HAP-1 (cell line): ENCODE measurements at places on chromosomes 6 and 20.

- no peak for DNase-seq
Measured at GRCh38 chr6:52371656-52372191, 9.8 kb downstream of the PAQR8 start.

GRCh38 chr6:110270165-110270564 is 88.0 kb downstream of the METTL24 start:
- DNase-seq: peak; percentile 26

DNA sequence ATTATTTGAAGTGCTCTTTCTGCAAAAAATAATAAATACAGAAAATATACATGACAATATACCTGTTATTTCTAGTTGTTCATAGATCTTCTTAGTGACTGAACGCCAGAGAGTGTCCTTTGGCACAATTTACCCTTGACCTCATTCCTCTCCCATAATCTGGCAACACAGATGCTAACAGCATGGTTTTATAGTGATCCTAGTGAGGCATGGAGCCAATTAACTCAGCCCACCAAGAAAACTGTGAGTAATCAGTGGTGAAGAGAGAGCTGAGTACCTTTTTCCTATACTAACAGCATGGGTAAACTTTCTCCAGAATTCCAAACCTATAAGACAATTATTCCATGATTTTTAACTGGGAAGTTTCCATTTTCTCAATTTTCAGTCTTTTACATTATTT is 61.0 kb downstream of the VGLL2 start:
- DNase-seq: no peak

DNA sequence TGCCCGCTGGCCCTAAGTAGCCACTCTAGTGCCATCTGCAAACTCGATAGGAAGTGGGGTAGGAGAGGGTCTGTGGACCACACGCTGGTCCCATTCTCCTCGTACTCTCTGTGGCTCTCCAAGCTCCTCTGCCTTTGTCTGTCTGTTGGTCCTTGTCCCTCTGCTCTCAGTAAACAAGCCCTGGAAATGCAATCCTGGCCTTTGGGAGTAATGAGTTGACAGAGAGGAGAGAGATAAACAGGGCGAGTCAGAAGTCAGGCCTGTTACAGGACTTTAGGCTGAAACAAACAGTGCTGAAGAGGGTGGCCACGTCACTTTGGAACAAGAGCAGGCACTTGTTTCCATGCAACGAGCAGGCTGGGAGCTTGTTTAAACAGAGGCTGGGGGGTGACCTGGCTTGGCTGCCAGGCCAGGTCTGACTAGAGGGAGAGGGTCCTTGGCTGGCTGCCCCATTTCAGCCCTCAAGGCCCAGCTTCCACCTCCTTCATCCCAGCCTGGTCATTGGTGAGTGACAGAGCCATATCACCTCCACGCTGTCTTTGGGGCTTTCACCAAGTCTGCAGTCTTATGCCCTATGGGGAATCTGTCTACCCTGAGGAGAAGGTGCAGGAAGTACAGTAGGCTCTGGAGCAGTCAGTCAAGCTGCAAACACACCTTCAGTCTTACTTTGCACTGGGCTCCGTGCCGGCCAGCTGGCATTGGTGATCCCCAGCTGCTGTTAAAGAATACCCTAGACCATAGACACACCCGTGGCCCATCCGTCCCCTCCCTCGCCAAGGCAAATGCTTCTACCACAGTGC is 22.6 kb downstream of the FOXP4 start:
- DNase-seq: no peak

DNA sequence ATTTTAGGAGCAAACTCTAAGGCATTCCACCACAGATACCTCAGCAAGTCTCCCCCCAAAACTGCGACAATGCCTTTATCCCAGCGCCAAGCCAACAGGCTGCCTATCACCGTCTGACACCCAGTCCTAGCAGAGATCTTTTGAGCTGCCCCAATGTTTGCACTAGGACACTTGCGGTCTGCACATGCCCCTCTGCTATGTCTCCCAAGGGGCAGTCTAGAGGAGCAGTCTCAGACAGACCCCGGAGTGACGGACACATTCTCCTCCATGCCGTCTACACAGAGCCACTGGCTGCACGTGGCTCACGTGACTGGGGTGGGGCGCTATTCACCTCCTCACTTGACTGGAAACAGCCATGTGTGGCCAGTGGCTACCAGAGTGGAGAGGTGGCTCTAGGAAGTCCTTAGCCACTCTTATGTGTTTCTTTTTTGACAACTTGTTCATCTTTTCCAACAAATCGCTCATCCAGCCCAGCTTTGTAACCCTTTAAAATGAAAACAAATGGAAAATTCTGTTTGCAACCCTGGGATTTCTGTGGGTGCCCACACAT is 16.0 kb downstream of the DIDO1 start:
- DNase-seq: no peak

DNA sequence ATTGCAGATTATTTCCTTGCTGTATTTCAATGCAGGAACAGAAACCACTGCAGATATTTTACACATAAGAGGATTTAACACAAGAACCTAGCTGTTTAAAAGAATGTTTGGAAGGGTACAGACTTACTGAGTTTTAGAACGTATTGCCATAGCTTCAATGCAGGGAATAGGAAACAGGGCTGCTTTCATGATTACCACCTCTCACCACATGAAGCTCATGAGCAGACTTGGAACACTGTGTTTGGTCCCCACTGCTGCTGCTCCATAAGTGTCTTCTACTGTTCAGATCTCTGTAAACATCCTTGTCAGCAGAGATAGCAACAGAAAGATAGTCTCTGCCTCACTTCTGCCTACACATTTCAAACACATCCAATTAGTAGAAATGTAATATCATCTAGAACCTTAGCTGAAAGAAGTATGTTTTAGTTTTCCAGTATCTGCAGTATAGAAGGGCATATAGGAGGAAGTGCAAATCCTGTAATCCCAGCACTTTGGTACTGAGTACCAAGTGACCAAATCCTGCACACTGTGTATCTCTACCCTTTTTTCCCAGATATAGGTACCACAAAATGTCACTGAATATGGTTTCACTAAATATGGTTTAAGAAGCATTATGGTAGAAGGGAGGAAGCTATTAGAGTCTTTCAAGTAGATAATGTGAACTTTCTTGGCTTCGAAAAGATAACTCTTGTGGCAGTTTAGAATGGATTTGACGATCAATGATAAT is 51.9 kb downstream of the STXBP5 start:
- no peak for DNase-seq

GRCh38 chr20:23407781-23408464 is 13.4 kb downstream of the NAPB start:
- no peak for DNase-seq

DNA sequence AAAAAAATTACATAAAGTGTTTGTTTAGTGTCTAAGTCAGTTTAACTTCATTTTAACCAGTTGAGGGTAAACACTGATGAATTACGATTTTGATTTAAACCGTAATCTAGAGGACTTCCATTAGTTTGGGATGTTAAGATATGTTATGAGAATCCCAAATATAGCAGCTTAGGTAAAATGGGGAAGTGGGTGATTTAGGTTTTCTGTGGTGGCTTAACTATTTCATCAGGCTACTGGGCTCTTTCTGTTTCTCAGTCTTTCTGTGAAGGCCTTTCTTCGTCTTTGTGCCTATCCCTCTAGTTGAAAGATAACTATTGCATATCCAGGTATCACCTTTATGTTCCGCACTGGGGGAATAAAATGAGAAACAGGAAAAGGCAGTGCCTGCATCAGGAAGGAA is 27.9 kb downstream of the CENPW start:
- no peak for DNase-seq

DNA sequence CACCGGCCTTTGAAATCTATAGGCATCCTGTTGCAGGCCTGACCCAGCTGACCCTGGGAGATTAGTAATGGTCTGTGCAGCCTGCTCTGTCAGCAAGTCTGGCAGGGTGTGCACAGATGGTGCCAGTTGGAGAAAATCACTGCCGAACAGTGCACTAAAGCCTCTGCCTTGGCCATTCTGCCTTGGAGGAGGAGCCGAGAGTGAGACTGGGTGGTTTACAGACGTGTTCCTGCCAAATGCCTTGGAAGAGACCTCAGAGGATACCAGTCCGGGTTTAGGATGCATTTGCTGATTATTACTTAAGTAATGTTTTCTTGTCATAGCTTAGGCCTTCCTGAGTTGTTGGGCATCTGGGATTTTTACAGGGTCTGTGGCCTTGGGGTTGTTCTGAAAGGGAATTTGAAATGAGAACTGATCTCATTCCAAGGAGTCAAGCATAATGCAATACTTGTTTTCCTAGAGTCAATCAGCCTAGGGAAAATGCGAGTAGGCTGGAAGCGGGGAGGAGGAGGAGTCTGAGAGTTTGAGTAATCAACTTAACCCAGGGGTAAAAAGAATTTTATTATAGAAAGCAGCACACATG is 292.1 kb downstream of the SOX4 start:
- DNase-seq: no peak

DNA sequence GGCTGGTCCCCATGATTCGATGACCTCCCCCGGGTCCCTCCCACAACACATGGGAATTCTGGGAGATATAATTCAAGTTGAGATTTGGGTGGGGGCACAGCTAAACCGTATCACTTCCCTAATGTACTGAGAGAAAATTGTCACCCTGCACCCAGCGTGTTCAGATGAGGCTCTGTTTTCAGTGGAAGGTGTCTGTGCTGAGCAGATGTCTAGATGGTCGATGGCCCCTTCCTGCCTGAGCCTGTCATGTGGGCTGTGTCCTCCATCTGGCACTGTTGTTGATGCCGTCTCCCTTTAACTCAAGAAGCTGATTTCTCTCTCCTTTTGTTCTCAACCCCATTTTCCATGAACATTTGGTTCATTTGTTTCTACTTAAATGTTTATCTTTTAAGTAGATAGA is 37.0 kb downstream of the TMEM181 start:
- DNase-seq: no peak

DNA sequence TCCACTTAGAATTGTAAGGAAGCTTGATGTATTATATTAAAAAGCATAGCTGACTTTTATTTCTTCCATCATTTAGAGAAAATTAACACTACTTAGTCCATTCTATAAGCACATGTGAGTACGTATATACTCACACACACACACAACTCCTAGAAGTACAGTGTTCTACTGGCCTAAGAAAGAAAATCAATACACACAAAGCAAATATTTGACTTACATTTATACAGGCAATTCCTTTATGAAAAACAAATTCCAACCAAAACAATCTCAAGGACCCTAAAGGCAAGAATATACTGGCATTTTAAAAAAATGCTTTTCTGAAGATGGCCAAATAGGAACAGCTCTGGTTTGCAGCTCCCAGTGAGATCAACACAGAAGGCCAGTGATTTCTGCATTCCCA is 71.9 kb downstream of the NRSN1 start:
- DNase-seq: no peak

DNA sequence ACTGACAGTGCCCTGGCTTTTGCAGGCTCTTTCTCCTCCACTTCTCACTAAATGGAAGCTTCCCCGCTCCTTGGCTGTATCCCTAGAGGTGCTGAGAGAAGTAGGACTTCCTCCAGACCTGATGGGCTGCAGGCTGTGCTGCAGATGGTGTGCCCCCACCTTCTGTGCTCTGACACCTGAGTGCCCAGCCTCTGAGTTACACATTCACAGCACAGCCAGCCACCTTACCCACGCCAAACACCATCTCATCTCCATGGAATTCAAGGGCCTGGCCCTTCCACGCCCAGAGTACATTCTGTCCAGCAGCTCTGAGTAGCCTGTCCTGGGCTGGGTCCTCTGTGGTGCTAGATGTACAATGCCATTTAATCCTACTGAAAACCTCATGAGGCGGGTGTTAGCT is 5.3 kb downstream of the SFTA2 start:
- DNase-seq: no peak

DNA sequence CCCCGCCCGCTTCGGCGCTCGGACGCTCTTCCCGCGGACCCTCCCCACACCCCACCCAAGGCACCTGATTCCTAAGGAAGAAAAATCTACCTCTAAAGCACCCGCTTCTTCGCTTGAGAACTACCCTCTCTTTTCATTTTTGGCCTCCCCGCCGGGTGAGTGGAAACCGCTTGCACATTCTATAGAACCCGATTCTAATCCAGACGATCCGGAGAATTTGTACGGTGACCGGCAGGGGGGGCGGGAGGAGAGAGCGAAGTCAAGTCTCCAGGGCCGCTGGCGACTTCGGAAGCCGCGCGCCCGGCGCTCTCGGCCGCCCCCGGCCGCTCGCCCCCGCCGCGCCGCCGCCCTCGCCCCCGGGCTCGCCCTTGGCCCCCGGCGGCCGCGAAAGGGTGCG is at the start of gene RBM24:
TSS of gene RBM24 (plus strand) at position 262 of the 397 bp plus-strand sequence. CDS start 221 bp downstream, outside the sequence.
- DNase-seq: peak; percentile 69

DNA sequence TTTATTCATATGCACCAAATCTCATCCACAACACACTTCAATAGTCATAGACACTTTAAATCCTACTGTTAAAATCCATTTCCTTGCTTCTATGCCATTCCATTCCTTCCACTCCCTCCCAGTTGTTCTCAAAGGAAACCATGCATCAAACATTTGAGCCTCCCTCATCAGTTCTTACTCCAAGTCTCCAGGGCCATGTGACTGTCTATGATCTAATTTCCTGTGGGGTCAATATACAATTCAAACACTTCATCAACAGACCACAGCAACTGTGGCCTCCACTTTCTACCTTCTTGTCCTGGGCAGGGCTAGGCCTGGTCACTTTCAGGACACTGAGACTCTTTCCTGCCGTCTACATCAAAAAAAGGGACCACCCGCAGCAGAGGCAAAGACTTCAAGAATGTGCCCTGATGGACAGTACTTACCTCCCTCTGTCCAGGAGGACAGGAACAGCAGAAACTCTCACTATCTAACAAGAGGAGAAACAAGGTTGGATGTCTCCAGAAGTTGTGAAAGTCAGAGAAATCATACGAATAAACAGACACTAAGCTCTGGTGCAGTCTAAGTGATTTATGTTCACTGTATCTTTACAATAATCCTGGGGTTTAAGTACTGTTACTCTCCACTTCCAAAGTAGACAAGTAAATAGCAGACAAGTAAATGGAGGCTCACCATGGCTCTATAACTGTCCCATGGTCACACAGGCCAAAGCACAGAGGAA is 160.2 kb downstream of the QRSL1 start:
- DNase-seq: no peak

GRCh38 chr6:31548544-31548873 is 1.1 kb downstream of the NFKBIL1 start:
- DNase-seq: no peak

DNA sequence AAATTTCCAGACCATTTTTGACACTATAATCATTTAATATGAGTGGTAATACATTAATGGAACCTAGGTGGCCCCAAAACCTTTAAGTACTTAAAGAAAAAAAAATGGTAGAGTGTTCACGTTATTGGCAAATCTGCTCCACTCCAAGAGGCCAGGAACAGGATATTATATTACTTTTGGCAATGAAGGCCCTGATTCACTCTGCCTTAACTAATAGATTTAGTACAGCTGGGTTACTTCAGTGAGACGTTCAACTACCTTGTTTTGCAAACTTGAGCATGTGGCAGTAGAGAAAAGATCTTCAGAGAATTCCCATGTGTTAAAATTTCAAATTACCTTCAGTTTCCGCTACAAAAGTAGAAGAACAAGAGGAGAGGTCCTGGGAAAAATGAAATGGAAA is 12.8 kb downstream of the ADNP start:
- DNase-seq: no peak
